ENCODE measurements at places on chromosomes 6 and 20.
A peak's percentile ranks its signal among the peaks of the same experiment; 100 is the strongest.

DNA sequence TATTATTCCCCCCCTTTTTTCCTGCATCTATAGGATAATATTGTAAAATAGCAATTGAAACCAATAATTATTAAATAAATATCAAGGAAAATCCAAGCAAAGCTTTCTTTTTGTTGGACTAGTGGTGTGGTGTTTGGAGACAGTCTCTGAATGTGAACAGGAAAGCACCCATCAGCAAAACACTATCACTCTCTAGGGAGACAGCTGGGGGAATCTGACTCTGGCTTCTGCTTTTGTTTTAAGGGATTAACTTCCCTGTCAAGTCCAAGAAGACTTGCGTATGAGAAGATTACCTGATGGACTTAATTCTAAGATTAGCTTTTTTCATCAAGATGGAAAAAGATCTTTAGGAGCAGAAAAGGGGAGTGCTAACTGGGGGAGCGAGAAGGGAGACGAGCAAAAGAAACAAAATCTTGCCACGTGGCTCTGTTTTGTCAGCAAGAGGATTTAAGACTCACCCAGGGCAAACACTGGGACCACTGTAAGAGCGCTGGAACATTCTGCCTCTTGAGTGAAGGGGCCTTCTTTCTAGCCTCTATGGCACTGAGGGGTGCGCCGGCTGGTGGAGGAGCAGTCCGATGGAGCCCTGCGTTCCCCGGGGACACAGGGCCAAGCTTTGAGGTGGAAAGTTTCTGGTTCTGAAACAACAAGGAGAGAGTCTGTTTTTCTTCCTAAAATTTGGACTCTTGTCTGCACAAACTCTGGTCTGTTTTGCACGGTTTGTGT, 570 bp downstream of the TULP4 start:
- no peak for DNase-seq

DNA sequence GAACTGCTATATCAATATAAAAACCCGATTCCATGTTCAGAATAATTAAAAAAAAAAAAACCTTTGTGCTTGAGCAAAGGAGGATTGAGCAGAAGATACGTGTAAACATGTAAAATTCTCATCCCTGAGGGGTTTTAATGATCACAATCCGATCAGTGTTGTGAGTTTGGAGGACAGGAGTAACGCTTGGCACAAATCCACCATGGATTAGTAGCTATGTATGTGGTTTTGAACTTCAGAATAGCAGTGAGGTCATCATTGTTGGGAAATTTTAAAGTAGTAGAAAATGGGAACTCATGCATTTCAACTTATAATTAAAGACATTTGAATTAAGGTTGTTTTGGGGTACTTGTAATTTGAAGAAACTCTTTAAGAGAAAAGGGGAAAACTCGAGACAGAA, 203.2 kb downstream of the RPS12 start:
- DNase-seq = no peak

GRCh38 chr6:127518191-127518709, 885 bp downstream of the MTCL3 start:
- no peak for DNase-seq

GRCh38 chr6:7468382-7469081, 72.9 kb upstream of the DSP start:
- no peak for DNase-seq

- DNase-seq = no peak
These were observed 101.2 kb downstream of the ERMARD start for GRCh38 chr6:169852504-169853195.

GRCh38 chr6:150263765-150264404, 104.9 kb upstream of the IYD start:
- no peak for DNase-seq

GRCh38 chr20:62820208-62820961, 3.5 kb downstream of the COL9A3 start:
- no peak for DNase-seq

GRCh38 chr6:101001012-101001411, 119.9 kb upstream of the ASCC3 start:
- DNase-seq = no peak

DNA sequence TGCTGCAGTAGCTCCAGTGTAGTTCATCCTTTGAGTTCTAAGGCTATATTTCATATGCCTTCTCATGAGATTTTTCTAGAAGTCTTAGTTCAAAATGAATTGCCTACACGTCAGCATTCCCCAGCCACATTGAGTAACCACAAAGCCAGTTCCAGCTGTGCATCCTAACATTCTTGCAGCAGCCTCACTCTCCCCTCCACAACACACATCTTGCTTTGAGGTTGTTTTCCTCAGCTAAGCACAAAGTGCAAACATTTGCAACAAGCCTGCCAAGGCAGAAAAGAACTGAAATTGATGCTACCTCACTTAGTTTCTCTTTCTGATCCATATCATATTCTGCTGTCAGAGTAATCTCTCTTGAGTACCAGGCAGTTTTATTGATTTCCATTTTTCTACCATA, 160.7 kb upstream of the KCNQ5 start:
- no peak for DNase-seq

DNA sequence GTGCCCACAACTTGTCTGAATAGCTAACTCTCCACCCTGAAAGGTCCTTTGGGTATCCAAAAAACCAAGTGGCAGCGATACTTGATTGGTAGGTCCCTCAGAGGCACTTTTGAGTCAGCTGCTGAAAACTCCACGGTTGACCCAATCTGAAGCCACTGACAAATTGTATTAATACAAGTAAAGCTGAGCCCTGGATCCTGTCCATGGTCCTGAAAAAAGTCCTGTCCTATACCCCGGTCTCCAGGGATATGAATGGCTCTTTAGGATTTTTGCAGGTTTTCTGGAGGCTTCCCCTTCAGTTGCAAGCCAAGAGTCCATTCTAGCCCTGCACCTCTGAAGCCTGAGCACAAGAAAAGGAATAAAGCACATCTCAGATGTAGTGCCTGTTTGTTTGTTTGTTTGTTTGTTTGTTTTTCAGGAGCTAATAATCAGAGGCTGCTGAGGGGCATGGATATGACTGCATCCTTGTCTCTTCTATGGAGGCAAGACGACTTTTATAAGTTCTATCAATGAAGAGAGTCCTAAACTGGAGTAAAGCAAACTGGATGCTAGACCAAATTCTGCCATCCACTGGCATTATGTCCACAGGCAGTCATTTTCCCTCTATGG, 1.7 kb upstream of the SLC12A5 start:
- DNase-seq = no peak

GRCh38 chr20:32056708-32057483, 4.9 kb downstream of the HCK start:
- DNase-seq = no peak

- no peak for DNase-seq
These were observed 58.9 kb upstream of the MCM9 start for GRCh38 chr6:118993803-118994251.

GRCh38 chr20:50029697-50030461, 47.1 kb downstream of the SNAI1 start:
- DNase-seq = no peak

GRCh38 chr6:47360388-47360787, 50.7 kb upstream of the TNFRSF21 start:
- DNase-seq = no peak

DNA sequence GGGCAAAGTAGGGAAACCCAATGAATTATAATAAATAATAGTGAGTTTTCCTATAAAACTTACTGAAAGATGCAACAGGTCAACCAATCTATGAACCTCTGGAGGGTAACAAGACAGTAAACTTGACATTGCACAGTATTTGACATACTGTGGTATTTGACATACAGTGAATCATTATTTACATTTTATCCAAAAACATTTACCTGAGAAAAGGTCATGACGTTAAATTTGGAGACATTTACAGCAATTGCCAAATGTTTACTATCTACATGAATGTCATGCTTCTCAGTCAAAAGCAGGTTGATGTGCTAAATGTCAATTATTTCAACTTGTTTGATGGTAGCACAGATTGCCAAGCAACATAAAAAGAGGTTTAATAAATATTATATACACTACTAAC, 35.8 kb upstream of the NOX3 start:
- no peak for DNase-seq

- DNase-seq = no peak
These were observed 33.4 kb upstream of the PRIM2 start for GRCh38 chr6:57283911-57284455.

GRCh38 chr6:69894578-69895347, 28.4 kb downstream of the COL19A1 start:
- no peak for DNase-seq

GRCh38 chr20:17666481-17666880, 15.6 kb downstream of the RRBP1 start:
- DNase-seq = no peak

- DNase-seq = no peak
These were observed 49.5 kb upstream of the ANKEF1 start for GRCh38 chr20:9985281-9985680.

DNA sequence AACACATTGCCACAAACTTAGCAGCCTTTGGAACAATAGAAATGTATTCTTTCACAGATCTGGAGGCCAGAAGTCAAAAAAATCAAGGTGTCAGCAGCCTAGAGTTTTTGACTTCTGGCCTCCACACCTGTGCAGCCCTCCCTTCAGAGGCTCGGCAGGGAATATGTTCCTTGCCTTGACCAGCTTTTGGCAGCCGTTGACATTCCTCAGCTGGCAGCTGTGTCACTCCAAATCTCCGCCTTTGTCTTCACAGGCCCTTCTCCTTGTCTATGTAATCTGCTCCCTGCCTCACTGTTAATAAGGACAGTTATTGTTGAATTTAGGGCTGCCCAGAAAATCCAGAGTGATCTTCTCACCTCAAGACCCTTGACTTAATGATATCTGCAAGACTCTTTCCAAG, 17.2 kb upstream of the AHI1 start:
- DNase-seq = no peak

DNA sequence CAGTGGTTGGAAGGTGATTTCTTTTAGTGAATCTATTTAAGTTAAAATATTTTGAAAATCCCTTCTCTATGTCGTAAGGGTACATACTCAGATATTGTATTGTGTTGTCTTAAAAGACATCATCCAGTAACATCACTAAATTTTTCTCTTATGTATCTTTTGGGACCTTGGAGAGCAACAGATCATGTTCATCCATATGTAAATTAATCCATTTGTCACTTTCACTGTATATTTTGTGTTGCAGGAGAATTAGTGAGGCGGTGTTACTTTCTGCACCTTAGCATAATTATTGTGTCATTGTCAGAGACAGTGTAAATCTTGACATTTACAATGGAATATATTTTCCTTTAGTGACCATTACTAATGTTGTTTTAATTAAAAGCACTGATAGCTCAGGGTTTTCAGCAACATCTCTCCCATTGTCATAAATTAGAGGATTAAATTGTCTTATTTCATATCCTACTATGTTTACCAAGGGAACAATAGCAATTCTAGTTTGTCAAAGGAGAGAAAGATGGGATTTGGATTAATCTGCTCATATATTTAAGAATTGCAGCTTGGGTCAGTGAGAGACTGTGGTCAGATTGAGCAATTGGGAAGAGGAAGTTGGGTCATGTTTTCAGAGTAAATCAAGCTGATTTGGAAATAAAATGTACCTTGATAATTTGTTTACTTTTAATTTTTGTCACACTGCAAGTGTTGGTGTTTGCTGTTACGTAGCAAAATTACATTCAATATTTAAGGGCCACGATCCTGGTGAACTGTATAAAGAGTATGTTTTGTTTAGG, 22.7 kb downstream of the DOK5 start:
- no peak for DNase-seq

GRCh38 chr6:37607944-37608343, 89.7 kb downstream of the MDGA1 start:
- no peak for DNase-seq

DNA sequence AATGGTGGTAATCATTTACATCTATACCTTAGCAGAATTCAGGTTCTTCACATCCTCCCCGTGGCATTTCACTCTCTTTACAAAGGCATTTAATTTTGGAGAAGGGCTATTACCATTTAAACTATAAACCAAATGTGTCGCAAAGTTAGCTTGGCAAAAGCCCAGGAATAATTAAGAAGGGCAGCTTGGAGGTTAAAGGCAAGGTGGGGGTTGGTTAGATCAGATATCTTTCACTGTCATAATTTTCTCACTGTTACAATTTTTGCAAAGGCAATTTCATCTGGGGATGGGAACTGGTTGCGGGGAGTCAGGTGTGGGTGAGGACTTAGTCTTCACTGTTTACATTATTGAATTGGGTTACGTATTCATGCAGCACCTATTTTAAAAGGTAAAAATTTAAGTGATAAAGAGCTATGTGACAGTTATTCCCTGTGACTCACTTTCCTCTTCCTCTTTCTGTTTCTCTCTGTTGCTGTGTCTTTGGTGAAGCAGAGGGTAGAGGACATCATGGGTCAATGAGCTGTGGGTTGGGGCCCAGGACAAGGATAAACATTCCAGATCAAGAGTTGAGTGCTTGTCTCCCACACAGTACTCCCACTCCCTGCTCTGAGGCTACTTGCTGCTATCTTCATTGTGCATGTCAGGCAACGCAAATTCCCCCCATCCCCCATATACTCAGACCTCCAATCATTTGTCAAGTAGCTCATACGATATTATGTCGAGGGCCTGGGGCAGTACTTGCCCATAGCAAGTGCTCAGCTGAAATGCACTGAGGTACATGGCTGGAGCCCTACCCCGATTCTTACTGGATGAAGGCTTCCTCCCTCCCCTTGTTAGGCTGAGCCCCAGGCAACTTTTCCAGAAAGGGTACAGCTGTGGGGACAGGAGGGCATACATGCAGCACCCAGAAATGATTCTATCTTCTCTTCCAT, 223.1 kb upstream of the MYLIP start:
- DNase-seq = no peak

GRCh38 chr20:47198254-47198671, 158.2 kb downstream of the ZMYND8 start:
- peak; percentile 10 for DNase-seq

GRCh38 chr6:46509981-46510510, 18.8 kb upstream of the RCAN2 start:
- DNase-seq = no peak

Data from stimulated activated CD8-positive, alpha-beta memory T cell treated with anti-CD3 and anti-CD28 coated beads, Interleukin-4, amount 100 ng/mL, for 24 hours (primary cell).